ENCODE measurements at places on chromosomes 4 and X.

DNA sequence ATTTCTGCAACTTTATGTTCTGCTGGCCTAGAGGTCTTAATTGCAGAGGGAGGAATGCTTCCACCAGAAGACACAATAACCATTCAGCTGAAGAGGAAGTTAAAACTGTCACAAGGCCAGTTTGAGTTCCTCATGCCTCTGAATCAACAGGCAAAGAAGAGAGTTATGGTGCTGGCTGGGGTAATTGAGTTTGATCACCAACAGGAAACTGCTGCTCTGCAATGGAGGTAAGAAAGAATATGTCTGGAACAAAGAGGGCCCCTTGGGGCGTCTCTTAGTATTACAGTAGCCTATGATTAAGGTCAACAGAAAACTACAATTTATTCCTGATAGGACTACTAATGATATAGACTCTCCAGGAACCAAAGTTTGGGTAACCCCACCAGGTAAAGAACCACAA is 744.0 kb downstream of the FSTL5 start:
- no peak for DNase-seq

GRCh38 chr4:156956826-156957368 is 14.7 kb downstream of the PDGFC start:
- DNase-seq: no peak

- DNase-seq: no peak
Observed at GRCh38 chrX:107710617-107711391, 64.8 kb downstream of the TSC22D3 start.

- no peak for DNase-seq
Observed at GRCh38 chrX:78950009-78950835, 5.0 kb downstream of the P2RY10 start.

GRCh38 chr4:8105306-8106100 is 53.1 kb downstream of the ABLIM2 start:
- no peak for DNase-seq

DNA sequence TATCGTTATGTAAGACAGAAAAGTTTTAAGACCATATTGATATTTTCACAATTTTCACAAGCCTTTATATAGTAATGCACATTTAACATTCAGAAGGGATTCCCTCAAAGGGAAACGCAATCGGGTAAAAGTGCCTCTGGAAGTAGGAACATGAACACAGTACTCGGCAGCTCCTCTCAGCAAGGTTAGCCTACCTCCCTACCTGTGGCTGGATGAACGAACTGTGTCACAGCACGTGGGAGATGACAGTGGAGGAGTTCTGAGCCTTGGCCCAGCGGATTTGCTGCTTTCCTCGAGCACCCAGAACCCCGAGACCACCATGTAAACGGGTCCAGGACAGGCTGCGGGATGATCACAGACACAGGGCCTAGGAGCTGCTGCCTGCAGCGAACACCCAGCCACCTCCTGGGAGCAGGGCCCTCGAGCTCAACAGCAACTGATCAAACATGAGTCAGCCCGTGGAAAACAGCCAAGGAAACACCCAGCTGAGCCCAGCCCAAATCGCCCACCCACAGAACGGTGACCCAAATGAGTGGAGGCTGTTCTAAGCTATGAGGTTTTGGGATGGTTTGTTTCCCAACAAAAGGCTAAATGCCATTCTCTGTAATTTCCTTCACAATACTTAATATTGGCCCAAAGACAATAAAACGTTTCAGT is 30.4 kb downstream of the FAT1 start:
- no peak for DNase-seq

DNA sequence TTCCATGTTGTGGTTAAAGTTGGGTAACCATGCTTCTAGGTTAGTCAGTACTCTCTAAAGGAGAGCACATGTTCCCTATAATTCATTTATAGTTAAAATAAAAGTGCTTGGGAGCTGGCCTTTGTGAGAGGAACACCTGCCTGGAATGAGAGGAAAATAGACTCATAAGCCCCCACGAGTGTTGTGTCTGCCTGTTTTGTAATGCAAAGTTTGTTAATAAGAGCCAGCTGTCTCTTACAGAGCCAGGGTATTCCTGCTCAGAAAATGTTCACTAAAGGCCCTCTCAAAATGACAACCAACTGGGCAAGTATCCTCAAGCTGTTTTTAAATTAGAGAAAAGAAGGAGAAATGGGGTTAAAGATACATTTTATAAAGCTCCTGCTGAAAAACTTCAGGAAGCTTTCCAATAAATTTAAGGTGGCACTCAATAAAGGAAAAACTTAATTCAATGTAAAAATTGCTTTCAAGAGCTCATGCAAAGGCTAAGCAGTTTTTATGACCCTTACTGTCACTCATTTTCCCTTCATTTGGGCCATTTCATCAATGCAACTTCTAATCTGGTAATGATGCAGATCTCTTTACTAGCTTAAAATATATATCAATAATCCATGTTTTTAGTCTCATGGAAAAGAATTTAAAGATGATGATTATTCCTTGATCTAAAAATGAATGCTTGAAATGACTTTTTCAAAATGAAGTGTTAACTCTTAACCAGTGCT is 793.6 kb downstream of the STPG2 start:
- DNase-seq: no peak

- no peak for DNase-seq
Observed at GRCh38 chr4:151427266-151427665, 18.3 kb downstream of the FHIP1A start.

DNA sequence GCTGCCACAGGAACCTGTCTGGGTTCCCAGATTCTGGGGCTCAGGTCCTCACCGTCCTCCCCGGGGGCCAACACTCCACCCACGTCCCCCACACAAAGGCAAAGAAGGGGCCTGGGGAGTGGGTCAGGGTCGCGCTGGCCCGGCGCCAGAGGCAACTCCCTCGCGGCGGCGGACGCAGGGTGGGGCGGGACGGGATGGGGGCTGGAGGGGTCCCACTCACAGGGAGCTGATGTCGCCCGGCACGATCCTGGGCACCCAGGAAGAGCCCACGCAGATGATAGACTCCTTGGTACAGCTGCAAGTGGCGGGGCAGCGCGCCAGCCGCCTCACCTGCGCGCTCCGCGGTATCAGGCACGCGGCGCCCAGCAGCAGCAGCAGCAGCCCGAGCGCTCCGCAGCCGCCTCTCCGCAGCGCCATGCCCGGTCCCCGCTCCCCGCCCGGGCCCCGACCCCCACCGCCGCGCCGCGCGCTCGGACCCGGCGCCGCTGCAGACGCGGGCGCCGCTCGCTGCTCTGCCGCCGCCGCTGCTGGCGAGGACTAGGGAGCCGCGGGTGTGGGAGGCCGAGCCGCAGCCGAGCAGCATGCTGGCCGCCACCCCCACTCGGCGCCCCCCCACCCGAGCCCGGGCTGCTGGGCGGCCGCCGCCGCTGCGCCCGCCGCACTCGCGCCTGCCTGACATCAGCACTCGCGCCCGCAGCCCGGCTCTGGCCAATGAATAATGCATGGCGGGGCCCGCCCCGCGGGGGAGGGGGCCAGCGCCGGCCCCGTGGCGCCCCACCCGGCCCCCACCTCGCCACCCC is at the start of gene LGI2:
TSS of gene LGI2 (minus strand) at position 670 of the 800 bp plus-strand sequence. CDS start at position 417, 253 bp downstream.
- DNase-seq: no peak

- no peak for DNase-seq
Observed at GRCh38 chrX:86133761-86134160, 14.5 kb upstream of the DACH2 start.

GRCh38 chr4:138647433-138647832 is 368.1 kb upstream of the NOCT start:
- DNase-seq: no peak

- no peak for DNase-seq
Observed at GRCh38 chr4:151567056-151567455, 158.1 kb downstream of the FHIP1A start.

DNA sequence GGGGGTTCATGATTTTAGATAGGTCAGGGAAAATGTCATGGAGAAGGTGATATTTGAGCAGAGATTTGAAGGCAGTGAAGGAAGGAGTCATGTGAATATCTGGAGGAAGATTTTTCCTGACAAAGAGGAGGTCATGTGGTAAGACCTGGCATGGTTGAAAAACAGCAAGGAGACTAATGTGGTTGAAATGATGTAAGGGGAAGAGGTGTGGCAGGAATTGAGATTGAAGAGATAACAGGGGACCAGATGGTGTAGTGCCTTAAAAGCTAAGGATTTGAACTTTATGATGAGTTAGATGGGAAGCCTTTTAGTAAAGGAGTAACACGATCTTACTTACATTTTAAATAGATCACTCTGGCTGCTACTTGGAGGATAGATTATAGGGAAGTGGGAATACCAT is 210.9 kb downstream of the RTL9 start:
- no peak for DNase-seq

- DNase-seq: no peak
Observed at GRCh38 chrX:155632431-155633100, 19.8 kb upstream of the TMLHE start.

DNA sequence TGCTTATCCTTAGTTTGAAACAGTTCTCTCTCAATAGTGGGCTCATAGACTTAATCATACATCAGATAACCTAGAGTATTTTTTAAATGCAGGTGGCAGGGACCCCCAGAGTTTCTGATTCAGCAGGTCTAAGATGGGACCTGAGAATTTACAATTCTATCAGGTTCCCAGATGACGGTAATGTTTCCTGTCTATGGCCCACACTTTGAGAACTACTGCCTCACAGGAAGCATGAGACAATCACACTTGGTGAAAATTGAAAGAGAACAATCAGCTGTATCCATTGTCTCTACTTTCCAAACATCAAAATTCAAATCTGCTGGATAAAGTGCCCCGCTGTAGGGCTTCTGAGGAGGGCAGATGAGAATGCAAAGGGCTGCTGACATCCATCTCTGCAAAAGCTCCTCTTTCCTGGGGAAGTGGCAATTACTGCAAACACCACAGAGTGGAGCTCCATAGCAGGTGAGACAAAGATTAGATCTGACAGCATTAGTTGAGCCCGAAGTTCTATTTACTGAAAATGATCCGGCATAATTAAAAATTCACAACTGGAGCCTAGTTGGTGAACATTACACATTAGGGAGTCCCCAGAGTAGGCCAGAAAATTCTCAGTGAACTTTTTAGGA is 187.8 kb upstream of the MBNL3 start:
- no peak for DNase-seq

DNA sequence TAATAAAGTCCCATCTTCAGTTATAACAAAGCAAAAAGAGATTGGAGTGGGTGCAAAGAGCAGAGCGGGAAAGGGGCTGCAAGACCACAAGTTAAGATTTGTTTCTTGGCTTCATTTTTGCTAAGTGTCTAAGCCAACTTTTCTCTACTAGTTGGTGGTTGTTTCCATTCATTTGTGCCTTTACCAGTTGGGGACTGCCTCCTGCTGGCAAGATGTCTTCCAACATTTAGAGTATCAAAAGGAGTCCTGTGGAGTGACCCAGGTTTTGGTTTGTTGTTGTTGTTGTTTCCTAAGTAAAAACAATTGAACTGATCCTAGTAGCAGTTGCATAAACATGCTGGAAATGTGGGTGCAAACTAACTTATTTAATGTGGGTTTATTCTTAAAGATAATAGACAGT is 121.1 kb downstream of the SPATA18 start:
- DNase-seq: no peak

- DNase-seq: no peak
Observed at GRCh38 chr4:14083150-14083549, 455.6 kb upstream of the BOD1L1 start.

DNA sequence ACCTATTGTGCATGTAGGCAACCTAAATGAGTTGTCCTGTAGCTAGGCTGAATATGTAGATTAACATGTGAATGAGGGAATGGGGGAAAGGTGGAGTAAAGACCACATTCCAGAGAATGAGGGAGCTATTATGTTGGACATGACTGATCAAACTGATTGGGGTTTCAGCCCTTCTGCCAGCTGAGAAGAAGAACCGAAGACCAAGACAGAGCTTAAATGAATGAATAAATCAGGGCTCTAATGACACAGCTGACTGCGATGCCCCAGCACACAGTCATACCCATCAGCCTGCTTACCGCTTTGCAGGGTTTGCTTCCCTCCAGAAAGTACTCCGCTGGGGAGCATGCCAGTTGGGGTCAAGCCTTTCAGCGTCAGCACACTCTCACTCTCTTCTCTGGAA is 315.4 kb downstream of the PPP3CA start:
- no peak for DNase-seq

DNA sequence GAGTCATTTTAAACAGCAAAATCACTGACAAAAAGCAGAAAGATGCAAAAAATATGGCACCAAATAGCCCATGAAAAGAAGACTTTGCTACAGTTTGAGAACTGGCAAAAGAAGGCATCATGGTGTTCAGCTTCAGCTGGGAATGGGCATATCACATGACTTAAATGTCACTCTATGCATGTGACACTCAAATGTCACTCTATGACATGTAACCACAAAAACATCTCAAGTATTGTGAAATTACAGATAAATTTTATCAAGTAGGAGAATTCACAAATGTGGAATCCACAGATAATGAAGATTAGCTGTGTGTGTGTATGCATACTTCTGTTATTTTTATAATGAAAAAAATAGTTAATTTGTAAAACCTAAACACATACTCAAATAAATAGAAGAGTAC is 81.9 kb downstream of the ATP10D start:
- no peak for DNase-seq

GRCh38 chr4:128468123-128468989 is 180.7 kb upstream of the PGRMC2 start:
- no peak for DNase-seq

DNA sequence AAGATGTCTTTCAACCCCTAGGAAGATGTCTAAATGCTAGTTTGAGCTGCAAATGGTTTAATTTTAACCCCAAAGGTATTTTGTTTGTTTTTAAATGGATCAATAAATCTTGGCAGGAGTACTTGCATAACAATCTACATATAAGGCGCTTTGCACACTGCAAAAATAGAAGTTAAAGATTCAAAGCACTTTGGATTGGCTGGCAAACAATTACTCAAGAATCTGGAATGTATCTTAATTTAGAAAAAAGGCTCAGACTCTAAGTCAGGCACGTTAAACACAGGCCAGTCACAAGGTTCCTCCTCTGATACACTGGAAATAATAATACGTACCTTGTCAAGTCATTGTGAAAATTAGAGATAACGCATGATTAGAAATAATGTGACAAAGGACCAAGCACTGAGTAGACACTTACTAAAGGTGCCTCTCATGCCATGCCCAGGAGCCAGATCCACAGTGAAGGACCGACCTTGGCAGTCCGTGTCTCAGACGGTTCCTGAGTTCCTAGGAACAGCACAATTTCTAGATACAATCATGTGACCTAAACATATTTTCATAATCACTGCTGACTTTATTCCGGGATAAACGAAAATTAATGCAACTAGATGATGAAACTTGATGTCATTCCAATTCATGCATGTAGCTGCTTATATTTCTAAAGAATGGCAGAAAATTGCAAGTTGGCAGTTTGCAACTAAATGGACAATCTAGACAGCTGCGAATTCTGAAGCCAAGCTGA is 49.6 kb downstream of the PROM1 start:
- no peak for DNase-seq

DNA sequence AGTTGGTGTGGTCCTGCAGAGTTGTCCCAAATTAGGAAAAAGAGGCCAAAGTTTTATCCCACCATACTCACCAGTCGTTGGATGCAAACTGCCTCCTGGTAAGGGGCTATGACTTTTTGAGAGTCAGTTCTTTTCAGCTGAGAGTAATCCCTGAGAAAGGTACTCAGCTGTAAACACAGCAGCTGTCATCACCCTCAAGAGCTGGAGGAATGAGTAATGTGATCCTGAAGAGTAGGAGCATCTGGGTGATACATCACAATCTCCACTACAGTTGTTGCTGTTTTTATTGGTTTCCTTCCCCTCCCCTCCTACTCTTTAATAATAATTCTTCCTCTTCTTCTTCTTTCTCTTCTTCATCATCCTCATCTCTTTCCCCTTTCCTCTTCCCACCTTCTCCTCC is 5.7 kb downstream of the MAGEE1 start:
- DNase-seq: no peak

Measured in activated CD4-positive, alpha-beta T cell treated with anti-CD3 and anti-CD28 coated beads, Interleukin-2, amount 50 U/mL, for 24 hours (primary cell).